CD4-positive, alpha-beta T cell (primary cell): ENCODE measurements at places on chromosomes 13 and 19. TPM values are rescaled to one million over a fixed set of nuclear protein-coding genes. Genes with fewer than 3 reads are reported as not detected.

- DNase-seq, result no peak
Observed at GRCh38 chr13:101390461-101390860, 25.8 kb downstream of the NALCN start.

DNA sequence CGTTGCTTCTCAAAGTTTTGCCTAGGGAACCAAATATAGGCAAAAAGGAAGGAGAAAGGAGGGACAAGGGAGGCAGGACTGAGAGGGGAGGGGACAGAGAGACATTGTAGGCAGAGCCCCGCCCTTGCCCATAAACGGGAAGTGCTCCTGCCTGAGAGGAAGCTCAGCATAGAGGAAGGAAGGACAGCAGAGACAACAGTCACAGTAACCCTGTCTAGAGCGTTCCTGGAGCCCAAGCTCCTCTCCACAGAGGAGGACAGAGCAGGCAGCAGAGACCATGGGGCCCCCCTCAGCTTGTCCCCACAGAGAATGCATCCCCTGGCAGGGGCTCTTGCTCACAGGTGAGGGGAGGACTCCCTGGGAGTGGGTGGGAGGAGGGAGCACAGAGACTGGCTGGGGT lies at the start of gene CEACAM21:
CEACAM21 (plus strand) TSS at position 169 of the 400 bp plus-strand sequence; CDS start at position 278, 109 bp downstream.
- peak; percentile 28 for DNase-seq

GRCh38 chr13:112954488-112955270 lies 14.3 kb upstream of the MCF2L start:
- DNase-seq, result no peak

DNA sequence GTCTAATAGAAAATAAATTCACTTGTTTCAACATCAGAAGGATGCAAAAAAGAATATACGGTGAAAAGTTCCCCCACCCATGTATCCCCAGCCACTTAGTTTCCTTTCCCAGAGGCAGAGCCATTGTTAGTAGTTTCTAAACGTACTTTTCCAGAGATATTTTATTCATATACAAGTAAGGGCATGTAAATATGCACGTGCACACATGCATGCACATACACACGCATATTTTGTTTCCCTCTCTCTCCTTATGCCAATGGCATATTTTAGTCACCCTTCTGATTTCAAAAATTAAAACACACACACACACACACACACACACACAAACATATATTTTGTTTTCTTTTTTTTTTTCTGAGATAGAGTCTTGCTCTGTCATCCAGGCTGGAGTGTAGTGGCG lies 147.4 kb downstream of the PDS5B start:
- no peak for DNase-seq

GRCh38 chr19:6551607-6552450 lies 21.0 kb downstream of the TNFSF9 start:
- DNase-seq, result peak; percentile 69

DNA sequence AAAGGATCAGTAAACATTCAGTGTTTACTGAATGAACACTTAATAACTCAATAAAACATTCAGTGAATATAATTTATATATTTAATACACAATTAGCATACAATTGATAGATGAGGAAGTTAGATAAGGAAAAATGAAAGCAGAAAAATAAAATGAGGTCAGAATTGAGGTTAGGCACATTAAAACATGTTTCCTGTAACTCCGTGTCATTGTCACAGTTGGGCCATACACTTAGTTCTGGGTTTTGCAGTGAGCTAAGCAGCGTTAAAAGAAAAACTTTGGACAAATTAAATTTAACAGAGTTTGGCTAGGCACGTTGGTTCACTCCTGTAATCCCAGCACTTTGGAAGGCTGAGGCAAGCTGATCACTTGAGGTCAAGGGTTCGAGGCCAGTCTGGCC lies 71.4 kb downstream of the MIPEP start:
- no peak for DNase-seq

- DNase-seq, result no peak
Observed at GRCh38 chr19:23913931-23914330, 755 bp upstream of the ZNF726 start.

- no peak for DNase-seq
Observed at GRCh38 chr19:13189600-13189999, 39.4 kb downstream of the IER2 start.

DNA sequence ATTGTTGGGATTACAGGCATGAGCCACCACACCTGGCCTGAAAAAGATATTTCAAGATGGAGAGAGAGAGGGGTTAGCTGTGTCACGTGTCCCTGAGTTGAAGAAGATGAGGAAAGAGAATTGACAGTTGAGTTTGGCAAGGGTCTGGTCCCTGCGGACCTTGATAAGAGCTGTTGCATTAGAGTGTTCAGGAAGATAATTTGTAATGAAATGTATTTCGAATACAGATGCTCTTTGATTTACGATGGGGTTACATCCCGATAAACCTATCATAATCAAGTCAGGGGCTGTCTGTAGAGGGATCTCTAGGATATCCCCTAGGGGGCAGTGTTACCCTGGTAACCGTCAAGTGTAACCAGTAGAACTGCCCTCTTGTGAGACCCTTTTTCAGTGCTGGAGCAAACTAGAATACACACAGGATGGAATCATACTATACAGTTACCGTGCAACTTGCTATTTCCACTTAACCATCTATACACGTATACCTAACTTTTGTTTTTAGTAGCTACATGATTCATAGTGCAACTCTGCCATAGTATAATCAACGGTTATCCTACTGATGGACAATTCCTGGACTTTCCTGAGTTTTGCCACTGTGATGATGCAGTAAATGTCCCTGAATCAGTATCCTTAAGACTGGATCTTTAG lies 1.5 kb upstream of the ELOF1 start:
- peak; percentile 18 for DNase-seq

GRCh38 chr19:51610576-51610975 lies 19.6 kb downstream of the SIGLEC5 start:
- DNase-seq, result no peak

GRCh38 chr13:42873081-42873480 lies 91.7 kb downstream of the FAM216B start:
- DNase-seq, result no peak

- peak; percentile 74 for DNase-seq
Observed at GRCh38 chr19:14114854-14115253, 2.7 kb downstream of the PRKACA start.

DNA sequence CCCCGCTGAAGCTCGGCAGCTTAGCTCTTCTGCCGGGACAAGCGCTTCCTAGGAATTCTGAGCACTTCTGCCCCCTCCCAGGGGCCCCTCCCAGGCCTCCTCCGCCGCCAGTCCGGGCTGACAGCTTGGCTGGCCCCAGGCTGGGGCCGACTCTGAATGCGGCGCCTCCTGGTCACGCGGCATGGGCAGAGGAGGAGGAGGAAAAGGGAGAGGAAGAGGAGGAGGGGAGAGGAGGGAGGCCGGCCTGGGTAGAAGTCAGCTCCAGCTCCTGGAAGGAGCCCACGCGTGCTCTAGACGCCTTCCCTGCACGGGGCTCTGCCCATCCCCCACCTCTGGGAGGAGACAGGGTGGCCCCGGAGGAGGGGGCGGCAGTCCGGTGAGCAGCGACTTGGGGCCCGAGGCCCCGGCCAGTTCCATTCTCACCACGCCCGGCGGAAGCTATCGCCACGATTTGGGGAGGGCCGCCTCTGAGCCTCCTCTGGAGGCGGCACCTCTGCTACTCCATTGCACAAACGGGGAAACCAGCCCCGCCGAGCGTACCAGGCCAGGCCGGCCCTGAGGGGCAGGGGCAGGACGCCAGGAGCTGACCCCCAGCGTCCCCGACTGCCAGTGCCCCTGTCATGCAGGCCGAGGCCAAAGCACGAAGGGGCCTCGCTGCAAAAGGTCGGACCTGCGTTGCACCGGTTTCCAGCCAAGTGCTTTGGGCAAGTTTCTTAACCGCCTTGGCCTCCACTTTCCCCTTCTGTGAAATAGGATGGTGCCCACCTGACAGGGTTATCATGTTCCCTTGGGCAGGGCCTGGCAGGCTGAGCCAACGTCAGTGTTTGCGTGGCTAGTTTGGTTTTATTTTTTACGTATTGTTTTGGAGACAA lies 31.6 kb downstream of the CCNE1 start:
- DNase-seq, result no peak

DNA sequence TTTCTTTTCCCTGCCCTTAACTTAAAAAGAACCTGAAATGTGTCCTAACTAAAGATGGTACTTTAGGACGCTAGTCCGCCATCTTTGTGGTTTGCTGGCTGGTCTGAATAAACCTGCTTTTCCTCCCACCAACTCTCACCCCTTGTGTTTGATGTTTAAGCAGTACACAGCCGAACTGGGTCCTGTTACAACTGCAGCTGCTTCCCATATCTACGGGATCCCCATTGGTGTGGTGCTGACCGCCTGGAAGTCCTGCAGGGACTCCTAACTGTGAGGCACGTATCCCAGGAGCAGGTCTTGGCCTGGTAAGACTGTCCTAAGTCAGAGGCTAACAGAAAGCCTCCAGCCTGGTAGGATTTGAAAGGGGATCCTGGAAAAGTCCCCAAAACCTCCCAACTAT lies 40.9 kb upstream of the VSTM2B start:
- DNase-seq, result no peak

The TJP3 gene
- 8.2 TPM for total RNA-seq

The PROZ gene
- not detected for total RNA-seq

The LILRB3 gene
- 1.3 TPM for total RNA-seq

The HIF3A gene
- total RNA-seq, result not detected

The CEACAM3 gene
- not detected for total RNA-seq

The AKT2 gene
- total RNA-seq, result 197 TPM

The FCAR gene
- total RNA-seq, result 1.4 TPM

The STAP2 gene
- total RNA-seq, result 1.7 TPM

The HPN gene
- total RNA-seq, result not detected

The B3GNT8 gene
- 1.2 TPM for total RNA-seq
